Fibroblast of gingiva (primary cell): ENCODE measurements at places on chromosomes 13 and 19.

- DNase-seq: no peak
Observed at GRCh38 chr13:74978591-74978990, 503.4 kb downstream of the TBC1D4 start.

DNA sequence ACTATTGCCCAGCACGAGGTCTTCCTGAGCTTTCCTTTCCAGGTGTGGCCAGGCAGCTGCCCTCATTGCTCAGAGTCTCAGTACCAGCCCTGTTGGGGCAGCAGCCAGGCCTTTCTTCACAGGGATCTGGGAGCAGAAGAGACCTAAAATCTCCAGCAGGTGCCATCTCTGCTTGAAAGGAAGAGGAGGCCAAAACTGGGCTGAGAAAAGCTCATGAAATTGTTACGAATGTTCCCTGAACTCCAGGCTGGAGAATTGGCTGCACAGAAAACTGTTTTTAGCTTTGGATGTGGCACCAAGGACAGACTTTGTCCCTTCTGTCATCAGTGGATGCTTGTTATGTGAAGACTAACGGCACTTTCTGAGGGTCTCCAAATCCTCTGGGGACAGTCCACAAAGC lies 8.7 kb upstream of the PEPD start:
- DNase-seq: no peak

- peak; percentile 18 for DNase-seq
Observed at GRCh38 chr19:17889609-17890214, 18.0 kb downstream of the SLC5A5 start.

DNA sequence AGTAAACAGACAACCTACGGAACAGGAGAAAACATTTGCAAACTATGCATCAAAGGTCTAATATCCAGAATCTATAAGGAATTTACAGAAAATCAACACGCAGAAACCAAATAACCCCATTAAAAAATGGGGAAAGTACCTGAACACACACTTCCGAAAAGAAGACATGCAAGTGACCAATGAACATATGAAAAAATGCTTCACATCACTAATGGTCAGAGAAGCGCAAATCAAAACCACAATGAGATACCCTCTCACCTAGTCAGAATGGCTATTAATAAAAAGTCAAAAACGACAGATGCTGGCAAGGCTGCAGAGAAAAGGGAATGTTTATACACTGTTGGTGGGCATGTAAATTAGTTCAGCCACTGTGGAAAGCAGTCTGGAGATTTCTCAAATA lies 29.5 kb downstream of the SLC25A15 start:
- DNase-seq: no peak

DNA sequence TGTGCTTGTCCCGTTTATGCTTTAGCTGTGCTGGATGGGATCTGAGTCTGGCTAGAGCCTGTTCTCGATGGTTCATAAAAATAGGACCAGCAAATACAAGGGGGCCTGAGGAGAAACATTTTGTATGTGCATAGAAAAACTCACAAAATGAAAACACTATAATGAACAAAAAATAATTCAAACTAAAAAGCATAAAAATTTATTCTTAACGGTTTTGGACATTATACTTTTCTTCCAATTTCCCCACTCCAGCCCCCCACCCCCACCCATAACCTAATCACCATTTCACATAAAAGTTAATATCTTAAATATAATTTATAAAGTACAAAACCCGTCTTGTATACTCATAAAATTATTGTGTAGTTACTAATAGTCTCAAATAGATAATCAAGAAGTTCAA lies 93.7 kb downstream of the MYCBP2 start:
- DNase-seq: no peak

DNA sequence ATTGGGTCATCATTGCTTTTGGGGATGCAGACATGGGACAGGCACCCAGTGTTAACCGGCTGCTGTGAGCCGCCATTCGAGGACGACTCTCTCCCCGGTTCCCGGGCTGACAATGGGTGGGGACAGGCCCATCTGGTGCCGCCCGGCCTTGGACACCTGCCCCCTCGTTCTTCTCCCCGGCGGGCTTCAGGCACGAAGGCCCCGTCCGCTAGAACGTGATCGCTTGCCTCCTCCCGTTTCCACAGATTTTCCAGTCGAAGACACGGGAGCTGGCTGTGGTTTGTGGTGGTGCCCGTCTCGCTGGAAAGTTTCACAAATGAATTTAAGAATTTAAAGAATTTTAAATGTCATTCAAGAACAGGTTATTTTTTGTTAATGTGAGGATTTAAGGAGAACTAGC lies 2.0 kb downstream of the PALM start:
- no peak for DNase-seq

GRCh38 chr19:49403404-49404187 lies 15.5 kb downstream of the KASH5 start:
- DNase-seq: no peak

DNA sequence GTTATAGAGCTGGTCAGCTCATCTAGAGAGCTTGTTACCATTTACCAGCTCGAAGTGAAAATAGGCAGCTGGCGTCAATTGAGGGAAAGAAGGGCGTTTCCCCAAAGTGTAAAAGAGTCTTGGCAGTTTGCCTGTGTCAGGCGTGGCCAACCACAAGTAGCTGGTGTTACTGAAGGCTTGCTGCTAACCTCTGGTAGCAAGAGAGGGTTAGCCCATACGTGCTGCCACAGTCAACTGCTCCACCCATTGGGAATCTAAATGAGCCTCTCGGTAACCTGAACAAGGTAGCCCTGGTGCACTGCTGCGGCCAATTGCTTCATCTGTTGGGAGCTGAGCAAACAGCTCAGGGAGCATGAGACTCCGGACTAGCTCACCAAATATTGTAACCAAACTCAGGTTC lies 314.9 kb upstream of the SLITRK5 start:
- no peak for DNase-seq

- no peak for DNase-seq
Observed at GRCh38 chr19:29379257-29380021, 146.4 kb upstream of the VSTM2B start.

- DNase-seq: peak; percentile 3
Observed at GRCh38 chr13:59770451-59770850, 393.3 kb downstream of the DIAPH3 start.
